ENCODE measurements at places on chromosomes 5 and 9.

DNA sequence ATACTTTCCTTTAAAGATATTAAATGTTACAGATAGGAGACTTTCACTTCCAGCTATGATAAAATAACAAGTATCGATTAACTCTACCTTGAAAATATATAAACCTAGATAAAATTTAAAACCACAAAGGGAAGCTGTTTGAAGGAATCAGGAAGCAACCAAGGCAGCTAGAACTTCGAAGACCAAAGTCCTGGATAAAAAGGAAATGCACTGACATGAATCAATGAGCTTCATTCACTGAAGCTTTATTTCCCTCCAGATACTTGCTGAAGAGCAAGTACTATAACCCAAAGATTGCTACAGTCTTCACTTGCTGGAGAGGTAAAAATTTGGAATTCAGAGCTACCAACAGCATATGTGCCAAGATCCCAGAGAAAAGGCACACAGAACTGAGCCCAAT is 144.1 kb downstream of the PIK3R1 start:
- no peak for DNase-seq

- DNase-seq, result no peak
Observed at GRCh38 chr5:142009886-142010285, 2.9 kb downstream of the GNPDA1 start.

GRCh38 chr5:101418713-101419118 is 515.6 kb upstream of the ST8SIA4 start:
- no peak for DNase-seq

- DNase-seq, result no peak
Observed at GRCh38 chr9:74589576-74589975, 92.4 kb downstream of the RORB start.

DNA sequence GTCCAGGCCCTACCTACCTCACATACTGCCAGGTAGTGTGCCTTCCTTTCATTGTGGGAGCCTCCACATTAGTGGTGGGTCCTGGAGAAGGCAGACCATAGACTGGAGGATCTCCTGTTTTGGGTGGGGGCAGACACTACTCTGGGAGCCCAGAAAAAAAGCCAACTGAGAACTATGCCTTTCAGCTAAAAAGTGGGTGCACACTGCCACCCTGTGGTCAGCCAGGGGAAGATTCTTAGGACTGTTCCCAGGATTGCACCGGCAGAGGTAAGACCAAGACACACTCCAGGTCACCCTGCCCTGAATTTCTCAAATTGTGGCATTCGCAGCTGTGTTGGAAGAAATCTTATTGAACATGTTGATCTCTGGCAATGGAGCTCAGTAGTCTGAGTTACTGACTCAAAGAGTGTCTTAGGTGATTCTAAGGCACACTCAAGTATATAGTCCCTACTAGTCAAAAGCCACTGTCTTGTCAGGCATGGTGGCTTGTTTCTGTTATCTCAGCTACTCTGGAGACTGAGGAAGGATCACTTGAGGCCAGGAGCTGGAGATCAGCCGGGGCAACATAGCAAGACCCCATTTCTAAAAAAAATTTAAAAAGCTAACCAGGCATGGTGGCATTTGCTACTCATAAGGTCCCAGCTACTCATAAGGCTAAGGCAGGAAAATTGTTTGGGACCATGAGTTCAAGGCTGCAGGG is 3.6 kb downstream of the SIGMAR1 start:
- DNase-seq, result peak; percentile 53

DNA sequence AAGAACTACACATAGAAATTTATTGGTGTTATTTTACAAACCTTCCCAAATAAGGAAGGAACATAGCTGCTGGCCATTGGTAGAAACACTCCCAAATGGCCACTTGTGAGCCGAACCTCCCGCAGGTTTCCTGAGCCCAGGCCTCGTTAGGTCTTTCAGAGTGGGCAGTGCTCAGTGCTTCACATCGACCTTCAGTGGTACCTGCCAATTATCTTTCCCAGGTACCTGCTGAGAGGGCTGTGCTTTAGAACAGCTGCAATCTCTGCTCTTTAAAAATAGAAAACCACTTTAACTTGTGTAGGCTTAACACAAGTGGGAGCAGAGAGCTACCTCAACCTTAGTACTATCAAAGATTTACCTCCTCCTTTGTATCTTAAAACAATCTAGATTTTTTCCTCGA is 334.1 kb downstream of the RFX3 start:
- no peak for DNase-seq

DNA sequence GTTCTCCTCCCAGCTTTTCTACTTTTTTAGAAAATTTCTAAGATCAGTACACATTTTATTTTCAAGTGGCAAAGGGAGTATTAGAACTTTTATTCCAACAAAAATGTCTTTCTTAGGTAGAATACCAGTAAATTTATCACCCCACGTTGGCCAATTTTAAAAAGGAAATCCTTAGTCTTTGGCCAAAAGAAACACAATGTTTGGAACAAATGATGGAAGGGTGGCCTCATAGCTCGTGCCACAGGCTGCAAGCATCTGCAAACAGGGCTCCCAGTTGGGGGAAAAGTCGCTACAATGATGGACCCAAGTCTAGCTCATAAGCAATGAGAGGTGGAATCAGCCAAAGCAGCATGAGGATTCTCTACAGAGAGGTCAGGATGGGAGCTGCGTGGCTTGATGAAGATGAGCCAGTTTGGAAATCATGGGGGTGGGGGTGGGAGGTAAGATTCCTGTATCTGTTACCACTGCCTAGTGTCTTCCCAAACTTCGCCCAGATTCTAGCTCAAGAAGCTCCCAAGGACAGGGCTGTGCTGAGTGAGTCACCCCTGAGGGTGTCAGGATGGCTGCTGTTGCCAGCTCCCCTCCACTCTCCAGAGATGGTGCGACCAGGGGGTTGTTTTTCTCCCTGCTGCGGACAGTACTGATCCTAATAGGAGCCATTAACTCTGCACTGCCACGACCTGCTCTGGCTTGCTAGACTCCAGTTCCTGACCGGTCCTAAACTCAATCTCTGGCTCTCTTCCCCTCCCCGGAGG is 75.6 kb downstream of the DCP2 start:
- DNase-seq, result no peak

DNA sequence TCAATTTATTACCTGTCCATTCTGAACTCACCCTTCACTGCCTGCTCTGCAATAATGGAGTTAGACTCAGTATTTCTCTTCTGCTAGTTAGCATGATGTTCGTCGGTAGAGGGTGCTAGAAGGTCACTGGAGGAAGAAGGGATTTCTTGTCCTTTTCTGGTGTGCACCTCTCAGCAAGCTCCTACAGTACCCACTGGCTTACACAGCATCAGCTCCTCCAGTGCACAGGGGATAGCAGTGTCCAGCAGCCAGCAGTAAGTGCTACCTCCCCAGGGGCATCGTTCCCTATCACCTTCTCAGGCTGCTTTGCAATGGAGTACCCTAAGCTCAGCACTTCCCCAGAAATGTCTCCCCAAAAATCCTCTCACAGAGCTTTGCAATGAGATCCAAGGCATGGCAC is 45.9 kb upstream of the APC start:
- DNase-seq, result peak; percentile 54

DNA sequence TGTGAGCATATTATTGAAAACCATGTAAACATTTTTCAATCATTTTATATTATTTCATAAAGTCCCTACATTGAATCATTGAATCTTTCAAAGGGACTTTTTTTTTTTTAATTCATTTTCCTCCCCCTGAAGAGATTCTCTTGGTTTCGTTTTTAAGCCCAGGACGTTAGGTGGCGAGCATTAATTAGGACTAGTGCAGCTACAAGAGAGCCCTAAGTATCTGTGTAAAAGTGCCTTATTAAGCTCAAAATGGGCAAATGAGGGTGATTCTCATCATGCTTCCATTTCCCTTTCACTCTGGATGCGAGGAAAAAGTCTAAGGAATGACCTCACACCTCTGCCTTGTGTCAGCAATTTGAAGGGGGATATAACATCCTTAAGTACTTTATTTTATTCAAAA is 517.9 kb upstream of the ITGA1 start:
- DNase-seq, result no peak

- peak; percentile 62 for DNase-seq
Observed at GRCh38 chr9:128555180-128555721, 2.9 kb downstream of the SPTAN1 start.

DNA sequence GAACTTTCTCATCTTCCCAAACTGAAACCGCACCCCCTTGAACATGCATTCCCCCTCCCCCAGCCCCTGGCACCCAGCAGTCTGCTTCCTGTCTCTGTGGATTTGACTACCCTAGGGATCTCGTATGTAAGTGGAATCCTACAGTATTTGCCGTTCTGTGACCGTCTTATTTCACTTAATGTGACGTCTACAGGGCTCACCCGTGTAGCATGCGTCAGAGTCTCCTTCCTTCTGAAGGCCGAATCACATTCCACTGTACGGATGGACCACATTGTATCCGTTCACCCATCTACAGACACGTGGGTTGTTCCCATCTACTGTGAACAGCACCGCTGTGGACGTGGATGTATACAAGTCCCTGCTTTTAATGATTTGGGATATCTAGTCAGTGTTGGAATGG is 4.5 kb downstream of the PRRX2 start:
- DNase-seq, result no peak

GRCh38 chr9:69433392-69433791 is 108.4 kb downstream of the ENTREP1 start:
- no peak for DNase-seq

- DNase-seq, result peak; percentile 23
Observed at GRCh38 chr9:136996361-136997292, at the start of gene CLIC3. CLIC3 (minus strand) TSS chr9:136996568; CDS start chr9:136996543, 25 bp downstream.

- DNase-seq, result no peak
Observed at GRCh38 chr5:38758774-38759600, 86.8 kb upstream of the OSMR start.

- DNase-seq, result no peak
Observed at GRCh38 chr5:43255704-43256103, 57.5 kb downstream of the HMGCS1 start.

DNA sequence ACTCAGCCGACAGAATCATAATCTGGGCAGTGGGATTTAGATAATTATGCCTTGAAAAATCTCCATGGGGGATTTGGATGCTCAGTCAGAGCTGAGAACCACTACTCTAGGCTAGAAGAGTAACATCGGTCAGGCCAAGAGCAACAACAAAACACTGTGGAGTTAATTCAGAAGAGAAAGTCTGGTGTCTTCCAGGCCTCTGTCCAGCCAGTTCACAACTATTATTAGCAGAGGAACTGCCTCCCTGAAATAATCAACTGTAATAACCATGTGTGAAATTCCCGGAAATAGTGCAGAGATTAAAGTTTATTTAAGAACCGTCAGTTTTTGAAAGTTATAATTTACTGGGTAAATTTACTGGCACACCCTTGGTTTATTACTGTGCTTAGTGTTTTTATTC is 8.2 kb upstream of the MARCHF3 start:
- no peak for DNase-seq

GRCh38 chr9:27353166-27353473 is 56.2 kb upstream of the EQTN start:
- no peak for DNase-seq

GRCh38 chr9:21244836-21245235 is 5.0 kb upstream of the IFNA14 start:
- DNase-seq, result no peak

DNA sequence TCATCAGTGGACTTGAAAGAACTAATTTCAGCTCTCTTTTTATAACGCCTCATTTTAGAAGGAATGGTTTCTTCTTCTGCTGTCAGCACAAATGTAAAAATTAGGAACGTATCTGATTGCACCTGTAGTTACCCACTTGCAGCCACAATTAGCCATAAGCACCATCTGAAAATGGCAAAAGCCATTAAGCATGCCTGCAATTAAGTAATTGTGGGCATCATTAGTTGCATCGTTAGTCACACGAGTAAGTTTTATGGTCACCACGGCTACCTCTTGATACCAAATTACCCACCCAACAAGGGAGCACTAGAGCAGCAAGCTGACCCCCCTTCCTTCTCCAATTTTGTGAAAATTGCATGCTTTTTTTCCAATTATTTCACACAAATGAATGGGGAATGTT is 25.8 kb upstream of the SLC44A1 start:
- no peak for DNase-seq

GRCh38 chr9:38153152-38153909 is 84.3 kb upstream of the SHB start:
- no peak for DNase-seq

GRCh38 chr9:129835128-129835859 is at the start of the genes C9orf78 and USP20:
C9orf78 (minus strand) TSS chr9:129835275; CDS start chr9:129835221, 54 bp downstream.
USP20 (plus strand) TSS chr9:129835458; CDS start chr9:129852556, 17,098 bp downstream.
- peak; percentile 88 for DNase-seq

DNA sequence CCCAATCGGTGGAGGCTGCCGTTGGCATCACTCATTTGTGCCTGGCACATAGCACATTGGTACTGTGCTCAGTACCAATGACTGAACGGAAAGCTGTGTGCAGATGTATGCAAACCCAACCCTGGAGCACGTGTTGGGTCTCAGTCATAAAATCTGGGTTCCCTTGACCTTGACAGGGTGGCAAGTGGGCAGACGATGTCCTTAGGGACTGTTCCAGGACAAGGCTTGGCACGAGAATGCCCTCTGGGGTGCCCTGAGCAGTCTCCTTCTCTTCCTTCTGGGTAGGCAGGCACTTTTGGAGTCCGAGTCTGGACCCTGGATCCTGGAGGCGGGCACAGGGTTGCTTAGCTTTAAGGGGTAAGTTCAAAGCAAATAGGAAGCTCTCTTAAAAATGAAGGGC is 75.8 kb downstream of the MACROH2A1 start:
- no peak for DNase-seq

- no peak for DNase-seq
Observed at GRCh38 chr9:129632460-129632859, 6.5 kb downstream of the NTMT1 start.

- DNase-seq, result no peak
Observed at GRCh38 chr9:130301483-130302286, 36.1 kb downstream of the HMCN2 start.

DNA sequence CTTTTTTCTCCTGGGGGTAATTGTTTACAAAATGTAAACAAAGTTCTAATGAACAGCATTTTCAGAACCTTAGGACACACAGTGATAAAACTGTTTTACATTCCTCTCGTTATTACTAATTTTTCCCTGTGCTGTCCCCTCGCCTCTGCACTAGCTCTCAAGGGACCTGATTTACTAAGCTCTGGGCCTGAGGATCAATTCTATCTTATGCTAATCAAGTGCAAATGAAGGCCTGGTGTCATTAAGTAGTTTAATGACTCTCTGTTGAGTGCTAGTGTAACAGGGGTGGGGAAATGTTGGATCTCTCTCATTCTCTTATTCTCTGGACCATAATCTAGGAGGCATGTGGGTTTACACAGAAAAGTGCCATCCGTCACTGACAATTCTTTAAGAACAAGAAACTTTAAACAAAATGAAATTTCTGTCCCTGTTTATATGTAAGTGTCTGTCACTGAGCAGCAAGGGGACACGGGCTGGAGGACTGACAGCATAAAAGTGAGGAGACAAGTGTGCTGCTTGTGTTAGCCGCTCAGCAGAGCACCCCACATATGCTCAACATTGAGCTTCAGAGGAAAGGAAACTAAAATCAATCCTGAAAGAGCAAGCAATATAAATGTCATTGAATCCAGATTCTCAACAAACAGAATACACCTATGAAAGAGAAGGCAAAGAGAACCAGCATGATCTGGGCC is 115.4 kb downstream of the WDR41 start:
- no peak for DNase-seq

GRCh38 chr5:81703840-81704239 is 47.1 kb downstream of the SSBP2 start:
- DNase-seq, result no peak

GRCh38 chr5:32127711-32128110 is 46.4 kb downstream of the GOLPH3 start:
- DNase-seq, result no peak

Data from HT1080 (cell line).